ENCODE measurements at places on chromosomes 4 and X.

DNA sequence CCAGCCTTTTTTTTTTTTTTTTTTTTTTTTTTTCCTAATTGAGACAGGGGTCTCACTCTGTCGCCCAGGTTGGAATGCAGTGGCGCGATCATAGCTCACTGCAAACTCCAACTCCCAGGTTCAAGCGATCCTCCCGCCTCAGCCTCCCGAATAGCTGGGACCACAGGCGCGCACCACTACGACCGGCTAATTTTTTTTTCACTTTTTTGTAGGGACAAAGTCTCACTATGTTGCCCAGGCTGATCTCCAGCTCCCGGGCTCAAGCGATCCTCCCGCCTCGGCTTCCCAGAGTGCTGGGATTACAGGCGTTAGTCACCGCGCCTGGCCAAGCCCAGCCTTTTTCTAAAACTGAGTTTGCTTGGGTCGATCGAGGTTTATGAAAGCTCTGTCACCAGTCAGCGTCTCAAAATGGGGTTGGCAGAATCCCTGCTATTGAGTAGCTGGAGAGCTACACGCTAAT lies 1.3 kb upstream of the OTUD5 start:
- DNase-seq: no peak

- DNase-seq: no peak
Measured at GRCh38 chr4:106323119-106323518, 6.8 kb downstream of the AIMP1 start.

DNA sequence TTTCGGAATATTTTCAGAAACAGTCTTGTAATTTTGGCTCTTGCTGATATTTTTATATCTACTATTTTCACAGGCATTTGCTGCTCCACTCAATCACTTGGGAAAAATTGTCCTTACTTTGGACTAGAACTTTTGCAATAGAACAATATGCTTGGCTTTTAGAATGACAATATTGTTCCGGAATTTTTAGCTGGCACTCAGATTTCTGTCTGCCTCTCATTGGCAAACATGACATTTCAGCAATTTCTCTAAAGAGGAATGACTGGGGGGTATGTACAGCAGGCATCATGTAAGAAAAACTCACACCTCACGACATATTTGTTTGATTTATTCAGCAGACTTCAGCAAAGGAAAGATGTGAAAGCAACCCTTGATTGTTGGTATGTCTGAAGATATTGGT lies 243.6 kb upstream of the GPRIN3 start:
- DNase-seq: no peak

- DNase-seq: no peak
Measured at GRCh38 chr4:141702472-141703182, 66.2 kb downstream of the IL15 start.

DNA sequence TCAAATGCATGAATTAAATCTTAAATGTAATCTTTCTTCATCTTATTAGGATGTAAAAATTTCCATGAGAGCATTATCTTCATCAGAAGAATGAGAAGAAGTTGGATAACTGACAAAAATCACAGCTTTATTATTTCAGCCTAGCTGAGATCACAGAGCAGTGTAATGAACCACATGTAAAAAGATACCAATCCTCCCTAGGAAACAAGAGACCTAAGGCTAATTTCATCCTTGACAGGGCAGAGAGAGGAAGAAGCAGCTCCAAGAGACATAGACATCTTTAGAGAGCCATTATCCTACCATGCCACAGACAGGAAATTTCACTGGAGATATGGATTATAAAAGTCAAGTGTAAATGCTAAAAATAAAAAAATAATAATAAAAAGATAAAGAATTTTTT lies 40.9 kb upstream of the IL15 start:
- DNase-seq: no peak

GRCh38 chr4:11072999-11073398 lies 355.7 kb downstream of the HS3ST1 start:
- no peak for DNase-seq

GRCh38 chrX:129980540-129981199 lies 1.8 kb upstream of the BCORL1 start:
- DNase-seq: no peak

GRCh38 chr4:150316332-150317205 lies 238.3 kb downstream of the DCLK2 start:
- DNase-seq: no peak

- DNase-seq: no peak
Measured at GRCh38 chr4:34138385-34138784, 2105.9 kb downstream of the ARAP2 start.

GRCh38 chr4:78517050-78517652 lies 34.4 kb upstream of the ANXA3 start:
- DNase-seq: no peak

DNA sequence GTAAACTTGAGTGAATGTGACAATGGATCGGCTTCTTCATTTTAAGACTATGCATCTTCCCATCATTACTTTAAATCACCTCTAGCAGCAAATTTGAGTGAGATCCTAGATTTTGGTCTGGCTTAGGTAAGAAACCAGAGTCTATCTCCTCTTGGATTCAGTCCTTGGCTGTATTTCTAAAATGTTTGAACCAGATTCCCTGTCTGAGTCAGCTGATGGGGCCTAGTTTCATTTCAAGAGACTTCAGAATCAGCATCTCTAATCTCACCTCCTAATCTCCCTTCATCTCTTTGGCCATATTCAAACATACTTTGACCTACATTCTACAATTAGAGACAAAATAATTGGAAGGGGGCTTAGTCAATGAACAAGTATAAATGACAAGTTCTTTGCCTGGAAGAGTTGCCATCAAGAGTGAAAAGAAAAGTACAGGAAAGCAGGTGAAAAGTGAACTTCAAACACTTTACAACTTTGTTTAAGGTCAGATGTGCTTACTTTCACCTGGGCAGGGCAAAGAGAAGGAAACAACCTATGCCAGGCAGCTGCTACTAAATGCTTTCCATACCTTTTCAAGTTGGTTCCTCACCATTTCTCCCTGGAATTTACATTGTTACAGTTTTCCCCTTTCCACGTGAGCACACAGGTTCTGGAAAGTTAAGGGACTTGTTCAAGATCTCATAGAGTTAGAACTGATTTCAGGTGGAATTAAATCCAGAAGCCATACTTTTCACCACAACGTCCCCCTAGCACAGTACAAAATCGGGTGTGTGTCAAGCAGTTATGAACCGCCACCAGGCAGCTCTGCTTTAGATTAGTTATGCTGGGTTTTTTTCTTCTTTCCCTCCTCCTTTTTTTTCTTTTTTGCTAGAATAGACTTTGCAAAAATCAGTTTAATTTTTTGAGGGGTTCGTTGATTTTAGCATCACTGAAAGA lies 30.7 kb upstream of the PITX2 start:
- no peak for DNase-seq

- no peak for DNase-seq
Measured at GRCh38 chr4:9143421-9144080, 26.7 kb upstream of the FAM90A26 start.

- DNase-seq: no peak
Measured at GRCh38 chr4:183205193-183205592, 106.1 kb downstream of the WWC2 start.

DNA sequence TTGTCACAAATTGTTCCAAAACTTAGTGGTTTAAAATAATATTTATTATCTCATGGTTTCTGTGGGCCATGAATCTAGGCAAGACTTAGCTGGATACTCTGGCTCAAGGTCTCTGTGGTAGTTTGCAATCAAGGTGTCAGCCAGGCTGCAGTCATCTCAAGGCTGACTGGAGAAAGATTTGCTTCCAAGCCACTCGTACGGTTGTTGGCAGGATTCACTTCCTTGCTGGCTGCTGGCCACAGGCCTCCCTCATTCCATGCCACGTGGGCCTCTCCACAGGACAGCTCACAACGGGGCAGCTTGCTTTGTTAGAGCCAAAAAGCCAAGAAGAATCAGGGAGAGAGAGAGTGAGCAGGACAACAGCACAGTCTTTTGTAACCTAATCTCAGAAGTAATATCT lies 101.4 kb downstream of the WWC2 start:
- DNase-seq: no peak

DNA sequence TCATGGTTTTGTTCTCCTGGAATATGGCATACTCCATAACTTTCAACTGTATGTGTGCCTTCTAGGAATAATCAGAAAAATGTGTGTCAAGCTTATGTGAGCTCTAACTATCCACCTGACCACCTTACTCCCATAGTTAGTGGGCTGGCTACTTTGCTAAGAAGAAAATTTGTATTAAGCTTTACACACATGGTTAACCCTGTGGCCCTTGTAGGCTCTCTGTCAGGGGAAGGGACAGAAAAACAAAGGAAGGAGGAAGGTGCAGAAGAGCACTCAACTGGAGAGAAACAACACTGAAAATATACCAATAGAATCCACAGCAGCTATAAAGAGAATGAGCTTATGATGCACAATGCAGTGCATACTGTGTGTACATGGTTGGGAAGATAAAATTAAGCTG lies 84.6 kb downstream of the PPP3CA start:
- DNase-seq: no peak

- no peak for DNase-seq
Measured at GRCh38 chrX:68249903-68250302, 183.4 kb downstream of the OPHN1 start.

GRCh38 chr4:95643627-95644026 lies 94.9 kb upstream of the UNC5C start:
- DNase-seq: no peak

GRCh38 chrX:150940844-150941495 lies 42.2 kb upstream of the HMGB3 start:
- no peak for DNase-seq

GRCh38 chrX:77945910-77946545 lies 23.4 kb downstream of the PGAM4 start:
- no peak for DNase-seq

- DNase-seq: no peak
Measured at GRCh38 chr4:55087009-55087912, 38.1 kb downstream of the KDR start.

DNA sequence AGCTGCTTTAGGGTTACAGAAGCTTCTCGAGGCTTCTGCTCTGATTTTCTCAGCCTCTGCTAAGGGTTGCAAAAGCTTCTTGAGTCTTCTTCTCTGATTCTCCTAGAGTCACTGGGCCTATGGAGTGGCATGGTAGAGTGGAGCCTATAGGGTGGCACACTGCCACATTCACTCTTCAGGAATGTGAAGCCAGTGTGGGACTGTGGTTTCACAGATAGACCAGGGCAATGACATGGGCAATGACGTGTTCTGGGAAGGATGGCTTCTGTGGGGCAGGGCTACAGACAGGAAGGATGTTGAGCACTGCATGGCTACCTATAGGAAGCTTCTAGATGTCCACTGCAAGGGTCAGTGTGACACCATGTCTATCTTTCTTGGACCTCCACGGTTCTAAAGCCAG lies 11.0 kb upstream of the MAMLD1 start:
- no peak for DNase-seq

DNA sequence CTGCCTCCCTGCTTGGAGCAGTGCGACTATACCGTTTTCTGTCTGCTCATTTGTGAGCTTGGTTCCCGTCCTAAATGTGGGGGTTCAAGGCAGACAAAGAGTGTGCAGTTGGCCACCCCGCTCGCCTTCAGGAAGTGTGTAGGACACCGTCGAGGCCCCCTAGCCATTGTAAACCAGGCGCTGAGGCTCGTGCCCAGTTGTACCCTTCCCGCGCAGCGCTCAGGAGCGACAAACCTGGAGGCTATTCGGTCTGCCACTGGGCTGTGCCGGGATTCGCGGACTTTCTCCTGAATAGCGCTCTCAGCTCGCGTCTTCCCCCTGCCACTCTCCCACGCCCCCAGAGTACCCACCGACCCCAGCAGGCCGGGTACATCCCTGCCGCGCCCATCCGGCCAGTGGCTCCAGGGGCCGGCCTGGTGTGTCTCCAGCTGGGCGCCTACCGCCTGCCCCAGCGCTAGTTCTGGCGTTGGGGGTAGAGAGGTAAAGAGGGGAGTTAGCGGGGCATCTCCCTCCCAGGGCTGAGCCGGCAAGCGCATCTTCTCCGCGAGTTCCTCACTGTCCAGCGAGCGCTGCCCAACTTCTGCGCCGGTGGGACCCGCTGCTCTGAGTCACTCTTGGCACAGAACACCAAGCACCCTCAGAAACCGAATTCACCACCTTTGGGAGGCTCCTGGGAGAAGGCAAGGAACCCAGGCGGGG lies 880 bp upstream of the LONRF3 start:
- DNase-seq: no peak

- no peak for DNase-seq
Measured at GRCh38 chr4:108560616-108561015, 59.8 kb upstream of the RPL34 start.

GRCh38 chrX:15761564-15762191 lies 23.6 kb downstream of the CA5B start:
- no peak for DNase-seq

GRCh38 chr4:16731776-16732380 lies 166.6 kb downstream of the LDB2 start:
- no peak for DNase-seq

GRCh38 chrX:134396174-134396573 lies 63.8 kb upstream of the HPRT1 start:
- DNase-seq: no peak

GRCh38 chr4:73597594-73597993 lies 22.6 kb downstream of the RASSF6 start:
- DNase-seq: no peak

DNA sequence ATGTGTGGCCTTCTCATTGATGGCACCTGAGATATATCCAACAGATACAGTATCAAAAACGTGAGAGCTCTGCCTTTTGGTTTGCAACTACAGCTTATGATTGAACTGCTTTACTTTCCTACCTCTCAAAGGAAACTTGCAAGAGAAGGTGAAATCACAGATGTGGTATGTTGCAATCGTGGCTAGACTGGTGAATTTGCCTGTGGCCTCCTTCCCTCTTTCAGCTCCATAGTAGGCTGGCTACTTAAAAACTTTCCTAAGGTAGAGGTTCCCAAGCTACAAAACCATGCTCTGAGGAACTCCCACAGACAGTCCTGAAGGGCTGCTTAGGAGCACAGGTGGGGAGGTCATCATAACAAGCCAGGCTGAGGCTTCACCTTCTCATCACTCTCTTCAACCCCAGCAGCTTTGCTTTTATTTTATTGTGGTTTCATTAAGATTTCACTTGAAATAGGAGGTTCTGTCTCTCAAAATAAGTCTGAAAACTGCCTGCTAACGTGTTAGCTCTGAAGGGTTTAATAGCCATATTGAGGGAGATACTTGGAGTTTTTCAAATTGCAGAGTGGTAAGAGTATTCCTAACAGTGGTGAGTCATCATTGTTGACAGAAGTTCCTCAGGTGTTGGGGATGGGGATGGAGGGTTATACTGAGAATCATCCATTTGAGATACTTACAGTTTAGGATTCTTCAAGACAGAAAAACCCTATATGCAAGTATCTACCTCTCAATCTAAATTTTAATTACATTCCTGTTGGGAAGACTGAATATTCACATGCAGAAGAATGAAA lies 93.5 kb upstream of the UCP1 start:
- no peak for DNase-seq

- DNase-seq: no peak
Measured at GRCh38 chr4:30912098-30912714, 192.0 kb downstream of the PCDH7 start.

- DNase-seq: no peak
Measured at GRCh38 chr4:88409789-88410188, 31.1 kb downstream of the HERC6 start.

- DNase-seq: no peak
Measured at GRCh38 chrX:109393859-109394258, 88.0 kb downstream of the GUCY2F start.

- DNase-seq: no peak
Measured at GRCh38 chrX:46703980-46704379, 54.9 kb downstream of the SLC9A7 start.

Data from stimulated activated CD8-positive, alpha-beta memory T cell treated with anti-CD3 and anti-CD28 coated beads, Interleukin-15, amount 100 ng/mL, for 24 hours (primary cell).